ENCODE measurements at places on chromosomes 12 and 14. TPM values are rescaled to one million over a fixed set of nuclear protein-coding genes. Genes with fewer than 3 reads are reported as not detected.

DNA sequence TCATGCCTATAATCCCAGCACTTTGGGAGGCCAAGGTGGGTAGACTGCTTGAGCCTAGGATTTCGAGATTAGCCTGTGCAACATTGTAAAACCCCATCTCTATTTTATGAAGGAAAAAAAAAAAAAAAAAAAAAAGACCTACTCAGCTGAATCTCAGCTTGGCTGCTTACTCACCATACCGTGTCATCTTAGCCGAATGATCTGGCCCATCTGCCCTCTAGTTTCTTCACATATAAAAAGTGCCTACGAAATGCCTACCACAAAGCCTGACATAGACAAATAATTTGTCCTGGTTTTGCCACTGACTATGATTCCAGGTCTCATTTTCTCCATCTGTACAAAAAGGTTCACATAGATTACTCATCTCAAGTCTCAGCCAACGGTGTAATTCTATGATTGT is 10.1 kb downstream of the DIABLO start:
- DNase-seq: no peak

GRCh38 chr14:36035675-36036074 is 140.8 kb downstream of the PTCSC3 start:
- no peak for DNase-seq

GRCh38 chr12:46555406-46555852 is 182.9 kb upstream of the SLC38A2 start:
- DNase-seq: no peak

- DNase-seq: no peak
These were observed 203.5 kb upstream of the NOS1 start for GRCh38 chr12:117564881-117565280.

- no peak for DNase-seq
These were observed 476.8 kb downstream of the TRHDE start for GRCh38 chr12:72748971-72749370.

DNA sequence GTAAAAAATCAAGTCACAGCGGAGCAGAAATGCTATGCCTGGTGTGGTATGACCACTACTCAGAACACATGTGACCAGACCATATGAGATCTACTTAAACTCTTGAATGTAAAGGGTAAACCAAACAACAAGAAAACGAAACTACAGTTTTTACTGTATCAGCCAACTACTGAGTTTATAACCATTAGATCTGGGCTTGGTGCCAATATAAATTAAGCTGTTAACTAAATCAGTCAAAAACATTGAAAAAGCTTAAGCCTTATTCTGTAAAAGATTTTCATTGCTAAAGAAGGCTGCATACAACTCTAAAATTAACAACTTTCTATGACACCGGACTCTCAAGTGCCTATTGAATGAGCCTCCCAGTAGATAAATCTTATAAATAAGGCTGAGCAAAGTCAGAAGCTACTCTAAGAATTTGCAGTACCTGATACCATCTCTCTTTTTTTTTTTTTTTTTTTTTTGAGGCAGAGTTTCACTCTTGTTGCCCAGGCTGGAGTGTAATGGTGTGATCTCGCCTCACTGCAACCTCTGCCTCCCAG is 35.4 kb downstream of the SPTLC2 start:
- peak; percentile 87 for DNase-seq

The TAS2R19 gene
- total RNA-seq: 1.7 TPM

The KLRB1 gene
- not detected for total RNA-seq
